ENCODE measurements at places on chromosomes 6 and 20.

DNA sequence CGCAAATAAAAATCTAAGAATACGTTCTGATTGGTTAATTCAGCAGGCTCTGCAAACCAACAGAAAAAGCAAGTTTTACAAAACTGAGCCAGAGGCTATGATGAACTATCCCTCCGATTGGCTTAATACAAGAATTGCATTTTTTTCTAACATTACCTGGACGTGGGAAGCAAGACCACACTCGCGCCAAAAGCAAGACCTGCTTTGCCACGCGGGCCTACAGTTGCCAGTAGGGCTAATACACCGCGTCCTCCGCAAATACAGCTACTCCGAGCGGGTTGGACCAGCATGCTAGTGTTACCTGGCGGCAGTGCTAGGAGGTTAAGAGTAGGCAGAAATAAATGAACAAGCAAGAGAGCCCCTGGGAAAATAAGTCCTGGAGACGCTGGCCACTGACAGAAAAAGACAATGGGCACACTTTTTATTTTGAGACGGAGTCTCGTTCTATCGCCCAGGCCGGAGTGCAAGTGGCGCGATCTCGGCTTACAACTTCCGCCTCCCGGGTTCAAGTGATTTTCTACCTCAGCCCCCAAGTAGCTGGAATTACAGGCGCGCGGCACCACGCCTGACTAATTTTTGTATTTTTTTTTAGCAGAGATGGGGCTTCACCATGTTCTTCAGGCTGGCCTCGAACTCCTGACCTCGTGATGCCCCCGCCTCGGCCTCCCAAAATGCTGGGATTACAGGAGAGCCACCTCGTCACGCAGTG, 131.9 kb upstream of the BTN3A2 start:
- DNase-seq: no peak

- DNase-seq: no peak
These were observed 512.3 kb downstream of the HDGFL1 start for GRCh38 chr6:23081701-23082100.

DNA sequence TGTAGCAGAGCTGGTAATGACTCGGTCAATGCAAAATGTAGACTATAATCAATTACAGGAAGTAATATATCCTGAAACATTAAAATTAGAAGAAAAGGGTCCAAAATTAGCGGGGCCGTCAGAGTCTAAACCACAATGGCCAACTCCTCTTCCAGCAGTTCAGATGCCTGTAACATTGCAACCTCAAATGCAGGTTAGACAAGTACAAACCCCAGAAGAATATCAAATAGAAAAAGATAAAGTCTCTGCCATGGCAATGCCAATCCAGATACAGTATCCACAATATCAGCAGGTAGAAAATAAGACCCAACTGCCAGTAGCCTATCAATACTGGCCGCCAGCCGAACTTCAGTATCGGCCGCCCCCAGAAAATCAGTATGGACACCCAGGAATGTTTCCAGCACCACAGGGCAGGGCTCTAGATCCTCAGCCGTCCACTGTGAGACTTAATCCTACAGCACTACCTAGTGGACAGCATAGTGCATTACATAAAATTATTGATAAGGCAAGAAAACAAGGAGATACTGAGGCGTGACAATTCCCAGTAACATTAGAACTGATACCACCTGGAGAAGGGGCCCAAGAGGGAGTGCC, 158.4 kb downstream of the GPX5 start:
- peak; percentile 12 for DNase-seq

GRCh38 chr20:44532981-44533331, 11.1 kb upstream of the SERINC3 start:
- no peak for DNase-seq

GRCh38 chr6:121849477-121849876, 414.0 kb downstream of the GJA1 start:
- no peak for DNase-seq

Measured in effector CD4-positive, alpha-beta T cell (primary cell).